SW 1271 (cell line): ENCODE measurements at places on chromosomes 1 and 21.
A peak's percentile ranks its signal among the peaks of the same experiment; 100 is the strongest.

DNA sequence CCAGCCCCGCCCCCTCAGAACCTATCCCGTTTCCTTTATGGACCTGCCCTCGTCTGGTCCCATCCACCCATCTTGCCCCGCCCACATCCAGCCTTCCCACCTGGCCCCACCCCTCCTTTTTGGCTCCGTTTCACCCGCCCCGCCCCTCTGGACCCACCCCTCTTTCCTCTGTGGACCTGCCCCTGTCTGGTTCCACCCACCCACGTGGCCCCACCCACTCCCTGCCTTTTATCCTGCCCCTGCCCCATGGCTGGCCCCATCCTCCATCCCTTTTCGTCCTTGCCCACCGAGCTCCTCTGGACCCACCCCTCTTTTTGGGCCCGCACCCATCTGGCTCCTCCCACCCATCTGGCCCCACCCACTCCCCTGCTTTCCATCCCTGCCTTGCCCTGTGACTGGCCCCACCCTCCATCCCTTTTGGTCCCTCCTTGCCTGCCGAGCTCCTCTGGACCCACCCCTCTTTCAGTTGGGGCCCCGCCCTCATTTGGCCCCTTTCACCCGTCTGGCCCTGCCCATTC is 177.3 kb downstream of the CAMTA1 start:
- peak; percentile 3 for DNase-seq

DNA sequence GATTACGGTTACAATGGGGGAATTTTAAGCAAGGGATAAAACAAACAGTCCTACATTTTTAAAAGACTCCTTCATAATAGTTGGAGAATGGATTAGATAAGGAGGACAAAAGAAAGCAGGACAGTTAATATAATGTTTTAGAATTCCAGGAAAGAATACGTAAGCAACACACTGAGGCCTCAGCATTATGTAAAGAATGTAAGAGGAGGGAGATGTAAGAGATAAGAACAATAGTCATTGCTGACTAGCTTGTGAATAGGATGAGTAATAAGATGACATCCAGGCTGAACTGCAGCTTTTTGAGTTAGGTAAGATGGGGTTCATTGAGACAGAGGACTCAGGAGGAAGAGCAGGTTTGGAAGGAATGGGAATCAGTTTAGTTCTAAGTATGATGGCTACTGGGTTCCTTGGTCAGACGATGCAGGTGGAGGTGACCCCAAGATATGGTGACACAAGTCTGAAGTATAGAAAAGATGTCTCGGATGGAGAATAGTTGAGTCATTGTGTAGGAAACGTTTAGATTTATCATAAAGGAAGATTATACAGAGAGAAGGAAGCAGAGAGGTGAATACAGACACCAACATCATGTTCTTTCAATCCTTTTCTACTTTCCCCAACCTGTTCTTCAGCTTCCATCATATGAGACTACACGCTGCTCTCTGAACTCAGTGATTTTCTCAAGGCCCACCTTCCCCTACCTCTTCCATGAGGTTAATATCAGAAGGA is 372.8 kb downstream of the PTBP2 start:
- DNase-seq = peak; percentile 1

- no peak for DNase-seq
Measured at GRCh38 chr21:25965951-25966707, 204.4 kb downstream of the APP start.

GRCh38 chr1:174872615-174873058 is 127.1 kb upstream of the CACYBP start:
- DNase-seq = no peak

- DNase-seq = no peak
Measured at GRCh38 chr21:35093514-35093913, 44.4 kb upstream of the RUNX1 start.

GRCh38 chr1:16981269-16981849 is 939 bp upstream of the MFAP2 start:
- no peak for DNase-seq

GRCh38 chr1:7389201-7389905 is 381.7 kb upstream of the VAMP3 start:
- no peak for DNase-seq
